Activated T-helper 1 cell treated with anti-CD3 and anti-CD28 coated beads, Interleukin-12 subunit alpha, Interleukin-12 subunit beta, Interleukin-2, Interleukin-4 antibody, amounts not matched to agents 30 ng/mL and 10 ng/mL and 1 ng/mL, durations not matched to agents 14 hours and 24 hours and 36 hours (primary cell): ENCODE measurements at places on chromosomes 4 and X.

- no peaks in the 10 kb centered on the region for H3K36me3 ChIP-seq
- H3K4me3 ChIP-seq, result no peak overlapping the region
- H3K27me3 ChIP-seq, result peaks cover 5% of the 10 kb centered on the region
- no peak for DNase-seq
- H3K4me1 ChIP-seq, result no peaks in the 10 kb centered on the region
These were observed 12.4 kb upstream of the TRIM2 start for GRCh38 chr4:153191795-153192363.

- no peaks in the 10 kb centered on the region for H3K36me3 ChIP-seq
- H3K27ac ChIP-seq, result no peak overlapping the region
- no peaks in the 10 kb centered on the region for H3K4me1 ChIP-seq
- no peak overlapping the region for H3K4me3 ChIP-seq
- no peaks in the 10 kb centered on the region for H3K27me3 ChIP-seq
These were observed 52.8 kb downstream of the GPC4 start for GRCh38 chrX:133362538-133362937.

DNA sequence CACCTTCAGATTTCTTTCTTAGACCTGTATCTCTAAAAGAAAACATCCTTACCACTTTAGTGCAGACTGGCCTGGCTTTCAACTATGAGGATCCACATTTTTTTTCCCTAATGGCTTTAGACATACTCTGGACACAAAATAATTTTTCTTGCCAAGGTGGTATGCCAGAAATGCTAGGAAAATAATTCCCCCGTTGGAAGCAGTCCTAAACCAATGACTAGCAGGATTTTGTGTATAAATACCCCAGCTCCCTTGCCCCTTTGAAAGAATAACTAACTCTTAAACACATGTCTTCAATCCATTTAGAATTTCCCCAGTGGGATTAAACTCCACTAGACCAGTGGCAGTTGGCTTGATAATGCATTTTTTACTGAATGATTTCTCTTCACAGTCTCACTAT is 500.5 kb upstream of the FTHL17 start:
- no peaks in the 10 kb centered on the region for H3K4me1 ChIP-seq
- DNase-seq, result no peak
- no peaks in the 10 kb centered on the region for H3K27me3 ChIP-seq
- no peak overlapping the region for H3K4me3 ChIP-seq

- no peak overlapping the region for H3K4me3 ChIP-seq
- no peak overlapping the region for H3K27ac ChIP-seq
- no peaks in the 10 kb centered on the region for H3K27me3 ChIP-seq
- H3K36me3 ChIP-seq, result peaks cover 11% of the 10 kb centered on the region
- H3K4me1 ChIP-seq, result no peaks in the 10 kb centered on the region
These were observed 107.1 kb downstream of the ANXA10 start for GRCh38 chr4:168199260-168199957.

DNA sequence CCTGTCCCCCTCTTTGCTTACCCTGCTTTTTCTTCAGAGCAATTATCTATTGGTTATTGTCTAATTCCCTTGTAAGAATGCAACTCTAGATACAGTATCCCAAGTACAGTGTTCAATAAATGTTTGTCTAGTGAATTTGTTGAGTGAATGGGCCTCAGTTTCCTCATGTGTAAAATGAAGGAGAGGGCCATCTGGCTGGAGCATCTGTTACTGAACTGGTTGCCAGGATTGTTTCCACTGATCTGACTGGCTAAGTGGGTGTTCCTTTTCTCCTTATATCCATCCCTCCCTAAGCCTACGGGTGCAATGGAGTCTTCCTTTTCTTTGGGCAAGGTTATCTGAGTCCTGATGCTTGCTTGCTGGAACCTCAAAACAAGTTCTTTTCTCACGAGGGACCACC is 185.2 kb upstream of the RPS6KA3 start:
- H3K27me3 ChIP-seq, result peaks cover 5% of the 10 kb centered on the region
- peak overlapping the region; percentile 84 for H3K27ac ChIP-seq
- peaks cover 5% of the 10 kb centered on the region for H3K36me3 ChIP-seq
- no peak for DNase-seq
- H3K4me1 ChIP-seq, result peaks cover 46% of the 10 kb centered on the region
- H3K4me3 ChIP-seq, result peak overlapping the region; percentile 1

DNA sequence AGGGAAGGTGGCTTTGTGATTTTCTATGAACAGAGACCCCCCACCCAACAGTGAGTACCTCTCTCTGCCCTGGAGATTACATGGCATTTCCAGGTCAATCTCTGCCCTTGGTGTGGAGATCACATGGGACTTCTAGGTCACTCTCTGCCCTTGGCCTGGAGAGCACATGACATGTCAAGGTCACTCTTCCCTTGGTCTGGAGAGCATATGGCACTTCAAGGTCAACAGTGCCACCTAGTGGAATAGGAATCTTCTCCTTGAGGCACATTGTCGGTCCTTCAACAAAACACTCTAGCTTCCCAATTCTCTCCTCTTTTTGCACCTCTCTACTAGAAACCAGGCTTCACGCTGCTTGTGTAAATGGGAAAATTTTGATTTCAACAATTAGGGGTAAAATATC is 66.2 kb upstream of the TACR3 start:
- no peaks in the 10 kb centered on the region for H3K27me3 ChIP-seq
- no peak overlapping the region for H3K27ac ChIP-seq
- H3K4me3 ChIP-seq, result no peak overlapping the region
- no peaks in the 10 kb centered on the region for H3K4me1 ChIP-seq
- H3K36me3 ChIP-seq, result no peaks in the 10 kb centered on the region

- no peaks in the 10 kb centered on the region for H3K4me1 ChIP-seq
- H3K27me3 ChIP-seq, result peaks cover 2% of the 10 kb centered on the region
- no peak overlapping the region for H3K27ac ChIP-seq
- no peak for DNase-seq
These were observed 47.5 kb upstream of the KLHL13 start for GRCh38 chrX:118164138-118164537.

DNA sequence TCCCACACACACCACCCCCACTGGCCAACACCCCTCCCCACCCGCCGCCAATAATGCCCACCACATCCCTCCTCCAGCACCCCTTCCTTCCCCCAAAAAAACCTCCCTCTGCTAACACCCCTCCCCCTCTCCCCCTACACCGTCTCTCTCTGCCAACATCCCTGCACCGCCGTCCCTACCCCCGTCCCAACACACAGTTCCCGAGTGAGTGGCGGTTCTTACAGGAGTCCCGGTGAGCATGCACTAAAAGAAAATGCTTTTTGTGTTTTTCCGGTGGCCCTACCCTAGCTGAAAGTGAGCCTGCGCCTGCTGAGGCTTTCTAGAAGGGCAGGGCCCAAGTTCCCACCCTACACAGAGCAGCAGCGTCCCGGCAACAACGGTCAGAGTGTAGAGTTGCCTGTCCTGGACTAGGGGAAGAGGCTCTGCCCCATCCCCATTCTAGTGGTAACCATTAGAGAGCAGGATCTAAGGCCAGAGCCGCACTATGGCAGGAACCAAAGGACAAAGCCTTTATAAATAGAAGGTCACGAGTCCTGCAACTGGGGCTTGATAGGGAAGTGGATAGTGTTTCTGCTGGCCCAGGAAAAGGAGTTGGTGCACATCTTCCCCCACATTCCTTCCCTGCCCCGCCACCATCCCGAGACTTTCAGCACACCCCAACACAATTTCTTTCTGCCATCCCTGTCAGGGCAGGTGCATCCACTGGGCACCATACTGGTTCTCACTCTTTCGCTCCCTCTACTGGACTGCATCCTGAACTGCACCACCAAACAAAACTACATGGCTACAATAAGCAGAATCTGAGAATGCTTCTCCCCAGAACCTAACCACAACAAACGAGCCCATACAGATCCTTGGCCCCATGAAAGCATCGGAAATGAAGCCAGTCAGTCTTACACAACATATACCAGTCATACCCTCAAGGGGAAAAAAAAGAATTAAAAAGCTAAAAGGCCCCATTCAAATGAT is 78.1 kb upstream of the PAGE3 start:
- H3K27ac ChIP-seq, result peak overlapping the region; percentile 5
- peaks cover 16% of the 10 kb centered on the region for H3K4me1 ChIP-seq
- peak; percentile 20 for DNase-seq
- H3K27me3 ChIP-seq, result no peaks in the 10 kb centered on the region
- H3K4me3 ChIP-seq, result peak overlapping the region; percentile 37
- H3K36me3 ChIP-seq, result no peaks in the 10 kb centered on the region

GRCh38 chr4:85728464-85728863 is 253.5 kb downstream of the ARHGAP24 start:
- no peaks in the 10 kb centered on the region for H3K4me1 ChIP-seq
- no peak overlapping the region for H3K4me3 ChIP-seq
- H3K27me3 ChIP-seq, result no peaks in the 10 kb centered on the region
- H3K36me3 ChIP-seq, result no peaks in the 10 kb centered on the region
- H3K27ac ChIP-seq, result no peak overlapping the region
- no peak for DNase-seq

- DNase-seq, result no peak
- no peaks in the 10 kb centered on the region for H3K36me3 ChIP-seq
- H3K4me3 ChIP-seq, result no peak overlapping the region
- no peaks in the 10 kb centered on the region for H3K4me1 ChIP-seq
- no peaks in the 10 kb centered on the region for H3K27me3 ChIP-seq
These were observed 28.3 kb upstream of the EPHA5 start for GRCh38 chr4:65698631-65699030.

- DNase-seq, result no peak
- no peaks in the 10 kb centered on the region for H3K4me1 ChIP-seq
- H3K27ac ChIP-seq, result no peak overlapping the region
These were observed 21.5 kb downstream of the DNAAF6 start for GRCh38 chrX:107227780-107228485.

DNA sequence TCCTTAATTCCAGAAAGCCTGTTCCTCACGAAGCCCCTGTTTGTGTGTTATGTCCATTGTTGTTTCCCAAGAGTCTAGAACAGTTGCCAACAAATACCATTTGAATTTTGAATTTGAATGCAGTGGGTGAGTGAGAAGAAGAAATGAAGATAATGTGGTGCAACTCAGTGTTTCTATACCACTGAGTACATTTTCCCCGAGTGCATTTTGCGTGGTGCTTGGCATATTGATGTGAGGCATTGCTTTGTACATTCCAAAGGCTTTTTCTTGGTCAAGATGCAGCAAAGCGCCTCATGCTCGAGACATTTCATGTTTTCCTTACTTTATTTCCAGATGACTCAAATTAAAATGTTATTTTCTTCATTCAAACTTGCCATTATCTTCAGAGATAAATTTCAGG is 253.1 kb upstream of the RPS6KA3 start:
- no peak overlapping the region for H3K4me3 ChIP-seq
- no peaks in the 10 kb centered on the region for H3K36me3 ChIP-seq
- no peak overlapping the region for H3K27ac ChIP-seq
- H3K27me3 ChIP-seq, result peaks cover 7% of the 10 kb centered on the region

DNA sequence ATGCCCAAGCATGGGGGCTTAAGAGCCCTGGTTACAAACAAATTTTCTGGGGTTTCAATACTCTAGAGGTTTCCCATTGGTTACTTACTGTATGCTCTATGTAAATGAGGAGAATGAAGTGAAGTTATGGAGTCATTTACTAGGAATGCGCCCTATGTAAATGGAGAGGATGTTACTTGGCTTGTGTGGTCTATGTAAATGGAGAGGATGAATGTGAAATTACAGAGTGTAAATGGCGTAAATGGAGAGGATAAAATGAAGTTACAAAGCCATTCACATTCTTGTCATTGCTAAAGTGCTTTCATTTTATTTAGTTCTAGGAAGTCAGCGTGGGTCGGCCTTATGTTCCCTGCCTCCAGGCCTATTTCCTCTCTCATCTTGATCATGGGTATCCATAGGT is 810.5 kb upstream of the ADGRL3 start:
- DNase-seq, result no peak
- no peak overlapping the region for H3K27ac ChIP-seq
- no peaks in the 10 kb centered on the region for H3K4me1 ChIP-seq
- no peak overlapping the region for H3K4me3 ChIP-seq

DNA sequence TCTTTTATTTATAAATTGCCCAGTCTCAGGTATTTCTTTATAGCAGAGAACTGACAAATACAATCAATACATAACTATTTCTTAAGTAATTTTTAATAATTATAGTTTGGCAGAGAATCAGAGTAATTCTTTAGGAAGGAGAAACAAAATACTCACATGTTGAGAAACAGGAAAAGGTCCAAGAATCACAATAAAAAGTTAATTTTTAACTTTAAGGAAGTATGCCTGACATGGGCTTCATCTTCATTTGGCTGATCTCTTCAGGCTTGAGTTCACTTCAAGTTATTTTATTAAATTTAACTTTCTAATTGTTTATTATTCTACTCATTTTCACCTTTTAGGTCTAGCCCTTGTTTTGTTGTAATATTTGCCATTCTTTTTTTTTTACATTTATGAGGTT is 36.1 kb upstream of the RNF150 start:
- no peaks in the 10 kb centered on the region for H3K4me1 ChIP-seq
- H3K36me3 ChIP-seq, result no peaks in the 10 kb centered on the region
- DNase-seq, result no peak

DNA sequence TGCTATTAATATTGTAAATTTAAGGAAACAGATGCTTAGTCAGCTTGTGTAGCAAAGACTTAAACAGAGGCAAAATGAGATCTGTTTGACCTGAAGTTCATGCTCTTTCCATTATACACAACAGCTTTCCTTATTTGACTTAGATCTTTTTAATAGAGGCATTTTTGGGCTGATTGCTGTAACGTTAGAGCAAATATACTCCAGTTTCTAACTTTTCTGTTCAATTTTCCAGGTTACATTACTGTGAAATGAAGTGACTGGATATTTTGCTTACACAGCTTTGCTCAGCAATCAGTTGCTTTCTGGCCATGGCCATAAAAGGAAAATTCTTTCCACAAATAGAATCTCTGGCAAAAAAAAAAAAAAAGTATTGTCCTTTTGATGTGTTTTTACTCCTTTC is 146.2 kb downstream of the PCDH7 start:
- no peaks in the 10 kb centered on the region for H3K36me3 ChIP-seq
- no peak overlapping the region for H3K4me3 ChIP-seq
- H3K27ac ChIP-seq, result no peak overlapping the region
- H3K27me3 ChIP-seq, result no peaks in the 10 kb centered on the region
- H3K4me1 ChIP-seq, result no peaks in the 10 kb centered on the region

DNA sequence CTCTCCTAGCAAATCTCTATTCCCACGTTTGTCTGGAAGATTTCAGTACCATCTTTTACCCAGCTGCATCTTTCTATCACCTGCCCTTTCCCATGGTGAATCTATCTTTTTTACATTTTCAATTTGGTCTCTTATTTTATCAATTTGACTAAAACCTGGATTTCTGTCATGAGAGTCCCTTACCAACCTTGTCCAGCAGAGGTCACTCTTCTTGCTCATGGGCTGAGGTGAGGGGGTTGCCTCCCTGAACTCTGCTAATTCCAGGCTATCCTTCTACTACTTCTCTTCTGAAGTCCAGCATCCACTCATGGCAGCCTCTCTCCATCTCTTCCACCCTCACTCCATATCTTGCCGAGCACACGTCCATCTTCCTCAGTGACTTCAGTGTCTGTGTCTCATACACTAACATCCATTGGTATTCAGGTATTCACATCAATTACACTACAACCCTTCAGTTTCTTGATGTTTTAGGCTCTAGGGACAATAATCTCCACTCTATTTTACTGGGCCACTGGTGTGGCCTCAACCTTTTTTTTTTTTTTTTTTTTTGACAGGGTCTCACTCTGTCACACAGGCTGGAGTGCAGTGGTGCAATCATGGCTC is 17.8 kb upstream of the ZNF827 start:
- H3K36me3 ChIP-seq, result no peaks in the 10 kb centered on the region
- H3K4me1 ChIP-seq, result peaks cover 5% of the 10 kb centered on the region
- DNase-seq, result no peak
- H3K4me3 ChIP-seq, result no peak overlapping the region
- H3K27me3 ChIP-seq, result peaks cover 4% of the 10 kb centered on the region
- no peak overlapping the region for H3K27ac ChIP-seq

- peak; percentile 3 for DNase-seq
- peak overlapping the region; percentile 58 for H3K4me3 ChIP-seq
- H3K27me3 ChIP-seq, result no peaks in the 10 kb centered on the region
These were observed 507.9 kb downstream of the MID1IP1 start for GRCh38 chrX:39309018-39309635.
